CD4-positive, alpha-beta T cell (primary cell): ENCODE measurements at places on chromosomes 1 and 21.

DNA sequence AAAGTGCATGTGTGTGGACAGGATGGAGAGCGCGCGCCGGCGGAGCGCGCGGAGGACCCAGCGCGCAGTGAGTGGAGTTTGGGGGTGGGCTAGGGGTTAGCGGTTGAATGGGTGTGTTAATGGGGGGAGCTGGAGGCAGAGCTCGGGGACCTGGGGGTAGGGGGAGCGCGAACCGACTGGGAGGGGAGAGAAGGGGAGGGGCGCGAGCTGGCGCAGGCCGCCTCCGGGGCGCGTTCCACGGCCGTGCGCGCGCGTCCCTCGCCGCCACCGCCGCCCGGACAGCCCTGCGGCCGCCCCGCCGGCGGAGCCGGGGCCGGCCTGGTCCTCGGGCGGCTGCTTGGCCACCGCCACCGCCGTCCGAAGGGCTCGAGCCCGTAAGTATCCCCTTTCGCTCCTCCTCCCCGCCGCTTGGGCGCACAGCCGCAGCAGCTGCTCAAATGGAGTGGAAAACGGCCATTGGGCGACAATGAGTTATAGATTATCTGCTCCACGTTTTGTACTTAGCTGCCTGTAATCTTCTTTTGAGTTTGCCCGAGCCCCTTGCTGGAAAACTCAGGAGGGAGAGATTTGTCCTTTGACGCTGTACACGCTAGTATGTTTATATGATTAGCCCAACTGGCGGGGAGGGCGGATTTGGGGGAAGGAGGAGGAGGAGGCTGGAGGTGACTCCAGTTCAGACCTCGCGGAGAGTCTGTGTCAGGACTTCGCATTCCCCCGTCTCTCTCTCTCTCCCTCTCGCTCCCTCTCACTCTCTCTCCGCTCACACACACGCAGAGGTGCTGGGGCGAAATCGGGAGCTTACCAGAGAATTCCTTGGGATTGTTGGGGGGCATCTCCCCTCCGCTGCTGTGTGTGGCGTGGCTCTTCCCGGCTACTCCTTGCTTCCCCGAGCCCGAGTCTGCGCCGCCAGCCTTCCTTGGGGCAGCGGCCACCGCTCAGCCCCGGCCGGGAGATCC, at the start of gene ADGRL2:
ADGRL2 (plus strand) TSS at position 240 of the 956 bp plus-strand sequence. CDS start 36,051 bp downstream, outside the sequence.
- no peak for DNase-seq

DNA sequence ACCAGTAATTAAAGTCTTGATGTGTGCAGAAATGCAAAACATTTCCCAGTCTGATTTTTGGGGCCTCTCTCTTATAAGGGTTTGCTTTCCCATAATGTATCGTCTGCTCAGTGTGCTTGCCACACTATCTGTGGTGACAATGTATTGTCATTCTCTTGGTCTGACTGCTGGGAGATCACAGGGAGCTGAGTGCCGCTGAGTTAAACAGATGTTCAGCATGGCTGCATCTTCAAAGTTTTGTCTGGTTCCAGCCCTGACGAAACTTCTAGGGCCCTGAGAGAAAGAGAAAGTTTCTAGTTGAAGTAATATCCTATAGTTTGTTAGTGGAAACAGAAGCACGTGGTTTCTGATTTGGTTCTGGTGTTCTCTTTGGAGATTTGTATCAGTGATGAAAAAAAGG, 42.6 kb downstream of the DNM3 start:
- no peak for DNase-seq

DNA sequence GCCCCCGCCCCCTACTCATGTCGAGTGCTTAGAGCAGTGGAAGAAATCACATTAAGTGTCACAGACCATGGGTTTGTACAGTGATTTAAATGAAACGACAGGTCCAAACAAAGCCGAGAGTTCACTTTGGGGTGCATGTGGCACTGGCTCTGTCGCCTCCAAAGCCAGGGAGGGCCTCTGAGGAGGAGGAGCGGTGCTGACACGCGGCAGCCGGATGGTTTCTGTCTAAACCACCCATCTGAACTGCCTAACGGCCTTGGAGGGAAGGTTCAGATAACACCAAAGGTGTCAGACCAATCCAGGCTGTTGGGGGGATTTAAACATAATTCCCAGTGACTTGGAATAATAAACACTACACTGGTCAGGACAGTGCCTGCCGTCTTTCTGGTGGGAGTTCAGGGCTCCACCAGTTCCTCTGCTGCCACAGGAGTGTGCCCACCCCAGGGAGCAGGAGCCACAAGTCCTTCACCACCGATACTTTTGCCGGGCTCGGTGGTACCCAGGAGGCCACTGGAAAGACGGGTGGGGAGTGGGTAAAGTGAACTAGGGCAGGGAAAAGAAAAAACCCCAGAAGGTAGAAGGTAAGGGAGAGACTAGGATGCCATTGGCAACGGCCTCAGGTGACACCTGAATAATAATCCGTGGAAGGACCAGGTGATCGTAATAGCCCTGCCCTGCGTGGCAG, 78.2 kb downstream of the SLC66A1 start:
- no peak for DNase-seq

DNA sequence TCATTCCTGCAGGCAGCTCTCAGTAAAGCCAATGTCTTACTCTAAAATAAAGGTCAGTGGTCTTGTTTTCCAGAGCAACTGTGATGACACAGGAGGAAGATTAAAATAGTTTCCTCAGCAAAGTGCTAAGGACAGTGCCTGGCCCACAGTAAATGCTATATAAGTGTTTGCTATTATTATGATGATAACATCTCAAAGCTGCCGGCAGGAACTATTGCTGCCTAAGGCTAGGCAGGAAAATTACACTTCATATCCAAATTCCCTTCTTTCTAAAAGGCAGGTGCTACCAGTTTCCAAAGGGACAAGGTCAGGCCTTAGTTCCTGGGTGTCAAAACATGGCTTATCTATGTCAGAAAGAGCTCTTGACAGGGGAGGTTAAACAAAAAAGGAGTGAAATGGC, 401.3 kb downstream of the HHAT start:
- DNase-seq, result no peak

GRCh38 chr1:180470031-180470430, 32.3 kb downstream of the ACBD6 start:
- DNase-seq, result no peak

GRCh38 chr1:217275655-217276398, 355.1 kb downstream of the GPATCH2 start:
- DNase-seq, result no peak

DNA sequence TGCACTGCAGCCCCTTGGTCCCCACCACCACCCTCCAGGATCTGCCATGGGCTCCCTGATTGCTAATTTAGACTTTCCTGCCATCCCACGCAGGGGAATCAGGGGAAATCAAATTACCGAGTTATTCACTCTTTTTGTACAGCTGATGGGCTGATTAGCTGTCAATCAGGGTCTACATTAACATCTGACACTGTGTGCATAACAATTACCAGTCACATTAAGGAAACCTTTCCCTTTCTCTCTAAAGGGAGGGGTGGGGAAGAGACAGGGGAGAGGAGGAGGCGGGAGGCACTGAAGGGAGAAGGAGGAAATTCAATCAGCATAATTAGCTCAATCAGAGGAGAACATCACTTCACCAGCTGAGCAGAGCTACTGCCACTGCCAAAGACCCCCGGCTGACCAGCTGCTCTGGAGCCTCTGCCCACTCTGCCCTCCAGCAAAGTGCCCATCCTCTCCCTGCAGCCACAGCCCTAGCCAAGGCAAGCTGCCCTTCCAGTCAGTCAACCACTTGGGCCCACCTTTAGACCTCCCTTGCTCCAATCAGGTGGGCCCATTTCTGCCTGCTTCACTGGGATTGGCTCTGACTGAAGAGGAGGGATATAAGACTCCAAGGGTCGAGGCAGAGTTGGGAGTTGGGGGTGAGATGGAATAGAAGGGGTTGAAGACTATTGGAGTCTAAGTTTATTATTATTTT, 199.3 kb upstream of the ZC3H12A start:
- DNase-seq, result no peak

DNA sequence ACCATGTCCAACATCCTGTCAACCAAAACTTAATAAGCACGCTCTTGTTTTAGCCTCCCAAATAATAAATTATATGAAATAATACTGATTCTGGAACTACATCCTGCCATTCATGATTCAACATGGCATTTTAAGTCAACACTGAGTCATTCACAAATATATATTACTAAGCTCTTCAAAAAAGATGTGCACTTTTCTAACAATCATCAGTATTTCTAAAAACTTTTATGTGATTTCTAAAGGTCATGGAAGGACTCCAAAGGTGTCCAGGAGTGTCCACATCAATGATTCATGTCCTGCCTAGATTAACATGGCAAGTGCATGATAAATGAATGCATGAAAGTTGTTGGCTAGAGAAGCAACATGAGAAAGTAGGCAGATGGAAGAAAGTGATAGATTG, 51.6 kb downstream of the NEGR1 start:
- no peak for DNase-seq

- DNase-seq, result no peak
Observed at GRCh38 chr1:185646202-185646683, 87.9 kb upstream of the HMCN1 start.

- DNase-seq, result no peak
Observed at GRCh38 chr1:22689505-22689904, 21.1 kb upstream of the EPHB2 start.

DNA sequence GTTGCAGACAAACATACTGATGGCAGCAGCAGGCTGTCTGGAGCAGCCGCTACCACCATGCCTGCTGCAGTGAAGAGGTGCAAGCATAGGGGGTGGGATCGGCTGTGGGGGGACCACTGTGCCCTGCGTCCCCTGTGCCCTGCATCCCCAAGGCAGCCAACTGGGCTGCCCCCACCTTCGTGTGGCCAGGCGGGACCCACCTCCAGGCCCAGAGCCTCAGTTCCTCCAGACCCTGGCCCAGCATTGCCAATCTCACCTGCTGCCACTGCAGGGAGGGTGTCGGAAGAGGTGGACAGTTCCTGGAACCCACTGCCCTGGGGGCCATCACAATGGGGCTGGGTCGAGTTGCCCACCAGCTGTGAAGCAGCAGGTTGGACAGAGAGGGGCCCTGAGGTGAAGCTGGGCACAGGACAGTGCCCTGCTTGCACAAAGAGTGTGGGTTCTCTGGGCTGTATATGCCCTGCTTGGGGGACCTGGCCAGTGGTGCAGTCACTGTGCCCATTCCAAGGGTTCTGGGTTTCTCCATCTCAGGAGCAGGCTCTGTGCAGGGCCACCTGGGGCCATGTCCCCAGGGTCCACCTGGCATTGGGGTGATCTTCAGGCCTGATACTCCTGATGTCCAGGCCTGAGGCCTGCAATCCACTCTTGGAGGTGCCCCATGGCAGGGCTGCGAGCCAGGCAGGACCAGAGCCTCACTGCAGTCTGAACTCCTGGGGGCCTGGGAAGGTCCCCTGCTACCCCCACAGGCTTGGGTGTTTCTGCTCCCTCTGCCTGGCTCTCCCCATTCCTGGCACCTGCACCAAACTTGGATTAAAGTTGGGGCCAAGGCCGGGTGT, 261.4 kb upstream of the NRIP1 start:
- DNase-seq, result no peak

- DNase-seq, result no peak
Observed at GRCh38 chr1:185483664-185484450, 166.8 kb upstream of the IVNS1ABP start.

DNA sequence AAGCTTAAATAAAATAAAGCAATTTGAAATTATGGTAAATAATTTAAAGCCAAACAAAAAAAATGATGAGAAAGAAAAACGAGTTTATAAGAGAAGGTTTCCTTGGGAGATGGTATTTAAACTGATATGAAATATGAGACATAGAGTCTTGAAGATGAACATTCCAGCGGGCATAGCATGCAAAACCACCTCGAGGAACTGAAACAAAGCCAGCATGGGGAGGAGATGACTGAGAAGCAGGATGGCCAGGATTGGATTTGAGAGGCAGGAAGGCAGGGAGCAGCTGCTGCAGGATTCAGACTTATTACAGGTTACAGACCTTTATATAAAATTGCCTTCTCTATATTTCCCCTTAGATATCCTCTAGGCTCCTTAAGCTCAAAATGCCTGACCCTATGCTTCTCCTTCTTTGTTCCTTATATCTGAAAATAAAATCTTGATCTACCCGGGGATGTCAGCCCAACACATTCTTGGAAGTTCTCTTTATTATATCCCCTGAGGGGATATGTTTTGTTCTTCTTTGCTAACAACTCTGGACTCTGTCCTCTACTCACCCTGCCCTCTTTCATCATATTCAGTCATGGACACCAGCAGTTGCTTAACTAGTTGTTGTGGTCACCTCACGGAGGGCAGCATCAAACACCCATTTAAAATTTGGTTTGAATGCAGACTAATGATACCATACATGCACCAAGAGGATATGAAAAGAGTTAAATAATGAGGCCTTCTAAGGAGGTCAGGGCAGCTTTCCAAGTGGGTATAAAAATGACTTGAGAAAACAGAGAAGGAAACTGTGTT, 719.1 kb upstream of the B3GALT2 start:
- no peak for DNase-seq

DNA sequence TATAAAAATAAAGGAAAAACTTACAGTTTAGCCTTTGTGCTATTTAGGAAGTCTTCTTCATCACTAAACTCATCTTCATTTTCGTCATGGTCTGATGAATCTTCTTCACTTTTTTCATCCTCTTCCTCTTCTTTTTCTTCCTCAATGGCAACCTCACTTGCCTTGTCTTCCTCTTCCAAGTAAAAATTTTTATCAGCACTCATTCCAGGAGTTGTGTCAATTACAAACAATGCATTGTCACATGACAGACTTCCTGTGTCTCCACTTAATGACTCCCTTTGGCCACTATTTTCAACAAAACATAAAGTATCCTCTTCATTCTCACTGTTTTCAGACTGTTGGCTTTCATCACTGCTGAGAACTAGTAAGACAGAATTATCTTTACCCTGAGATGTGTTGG, 2.8 kb downstream of the DNTTIP2 start:
- DNase-seq, result no peak

GRCh38 chr1:11157867-11158266, 31.3 kb upstream of the ANGPTL7 start:
- no peak for DNase-seq

- DNase-seq, result no peak
Observed at GRCh38 chr21:45364468-45365185, 40.3 kb upstream of the COL18A1 start.

- DNase-seq, result no peak
Observed at GRCh38 chr1:228430243-228430642, 13.6 kb upstream of the TRIM17 start.

- DNase-seq, result no peak
Observed at GRCh38 chr1:69611316-69611715, 43.6 kb downstream of the LRRC7 start.

GRCh38 chr1:172135076-172135672, 285.3 kb upstream of the C1orf105 start:
- peak; percentile 11 for DNase-seq

DNA sequence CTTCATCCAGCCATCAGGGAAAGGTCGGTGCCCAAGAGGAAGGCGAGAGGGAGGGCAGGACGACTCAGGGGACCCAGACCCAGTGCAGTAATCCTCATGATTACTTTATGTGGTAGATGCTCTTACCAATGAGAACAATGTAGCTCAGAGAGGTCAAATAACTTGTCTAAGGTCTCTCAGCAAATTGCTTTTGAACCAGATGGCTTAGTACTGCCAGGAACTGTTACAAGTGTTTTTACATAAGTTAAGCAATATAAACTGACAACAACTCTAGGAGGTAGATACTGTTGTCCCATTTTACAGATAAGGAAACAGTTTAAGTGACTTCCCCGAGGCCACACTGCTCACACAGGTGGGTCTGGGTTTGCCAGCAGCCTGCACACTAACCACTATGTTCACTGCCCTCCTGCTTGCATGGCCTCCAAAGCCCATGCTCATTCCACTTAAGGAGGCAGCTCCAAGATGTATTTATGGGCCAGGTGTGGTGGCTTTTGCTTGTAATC, 111.7 kb downstream of the LACTBL1 start:
- DNase-seq, result no peak
